ENCODE measurements at places on chromosomes 5 and 9.

GRCh38 chr5:157290981-157291711, 25.2 kb downstream of the CYFIP2 start:
- H3K4me1 ChIP-seq, result peaks cover 5% of the 10 kb centered on the region
- H3K36me3 ChIP-seq, result peaks cover 38% of the 10 kb centered on the region
- H3K4me3 ChIP-seq, result no peak overlapping the region
- peak overlapping the region; percentile 11 for H3K27ac ChIP-seq
- H3K27me3 ChIP-seq, result no peaks in the 10 kb centered on the region

DNA sequence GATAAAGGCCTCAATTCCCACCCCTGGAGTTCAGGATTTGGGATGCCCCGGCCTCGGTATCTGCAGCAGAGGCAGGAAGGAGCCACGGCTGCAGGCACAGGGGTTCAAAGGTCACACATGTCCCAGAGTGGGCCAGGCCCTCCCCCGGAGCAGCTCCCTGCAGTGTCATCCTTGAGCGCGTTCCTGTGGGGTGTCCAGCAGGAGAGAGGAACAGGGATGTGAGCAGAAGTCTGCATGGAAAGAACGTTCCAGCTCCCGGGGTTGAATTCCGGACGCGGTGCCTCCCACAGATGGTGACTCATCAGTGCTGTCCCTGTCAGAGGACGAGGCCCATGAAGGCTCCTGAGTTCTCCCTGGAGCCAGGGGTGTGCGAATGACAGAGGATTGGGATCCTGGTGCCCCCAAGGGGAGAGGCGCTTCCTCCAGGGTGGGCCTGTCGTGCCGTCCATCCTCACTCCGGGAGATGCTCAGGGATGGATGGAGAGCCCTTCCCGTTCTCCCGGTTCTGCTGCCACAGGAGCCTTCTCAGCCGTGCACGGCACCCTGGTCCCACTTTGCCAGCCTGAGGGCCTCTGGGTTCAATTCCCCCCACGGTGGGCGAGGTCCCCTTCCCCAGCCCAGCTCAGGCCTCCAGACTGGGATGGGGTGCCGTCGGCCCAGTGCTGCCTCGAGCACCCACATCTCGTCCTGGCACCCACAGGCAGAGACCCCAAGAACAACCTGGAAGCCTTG, 3.1 kb downstream of the LCN1 start:
- no peak overlapping the region for H3K27ac ChIP-seq
- no peaks in the 10 kb centered on the region for H3K27me3 ChIP-seq
- H3K4me3 ChIP-seq, result no peak overlapping the region

DNA sequence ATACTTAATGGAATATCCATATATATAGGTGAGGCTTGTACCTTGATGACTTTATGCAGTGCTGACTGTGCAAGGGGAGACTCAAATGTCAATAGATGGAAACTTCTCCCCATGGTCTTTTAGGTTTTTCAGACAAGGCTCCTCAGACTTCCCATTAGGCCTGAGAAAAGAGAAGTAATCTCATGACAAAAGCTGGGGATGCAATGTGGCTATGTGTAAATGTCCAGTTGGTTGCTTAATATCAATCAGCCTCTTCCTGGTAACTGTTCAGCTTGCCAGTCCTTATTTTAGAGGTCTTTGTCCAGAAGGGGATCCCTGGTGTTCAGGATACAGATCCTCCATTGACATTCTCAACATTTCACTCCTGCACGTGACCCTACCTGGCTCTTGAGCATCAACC, 621.1 kb upstream of the CDH18 start:
- H3K27ac ChIP-seq, result no peak overlapping the region
- H3K4me1 ChIP-seq, result peaks cover 14% of the 10 kb centered on the region
- H3K27me3 ChIP-seq, result no peaks in the 10 kb centered on the region
- H3K36me3 ChIP-seq, result no peaks in the 10 kb centered on the region
- DNase-seq, result no peak

DNA sequence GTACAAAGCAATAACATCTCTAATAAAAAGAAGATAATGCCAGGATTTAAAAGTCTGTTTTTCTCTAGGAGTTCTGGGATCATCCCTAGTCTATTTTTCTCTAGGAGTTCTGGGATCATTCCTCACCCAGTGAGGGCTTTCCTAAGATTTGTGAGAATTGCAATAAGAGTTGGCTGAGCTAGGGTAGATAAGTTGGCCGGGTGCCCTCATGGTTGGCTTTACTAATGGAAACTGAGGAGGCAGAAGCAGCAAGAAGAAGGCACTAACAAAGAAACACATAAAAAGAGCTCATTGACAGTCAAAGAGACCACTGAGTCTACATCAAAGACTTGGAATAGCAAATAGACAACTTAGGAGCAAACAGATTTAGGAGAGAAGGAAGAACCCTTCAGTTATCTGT, 4.2 kb downstream of the SLC1A3 start:
- peaks cover 15% of the 10 kb centered on the region for H3K36me3 ChIP-seq
- H3K4me3 ChIP-seq, result peak overlapping the region; percentile 5
- peaks cover 77% of the 10 kb centered on the region for H3K4me1 ChIP-seq
- no peaks in the 10 kb centered on the region for H3K27me3 ChIP-seq
- no peak overlapping the region for H3K27ac ChIP-seq

DNA sequence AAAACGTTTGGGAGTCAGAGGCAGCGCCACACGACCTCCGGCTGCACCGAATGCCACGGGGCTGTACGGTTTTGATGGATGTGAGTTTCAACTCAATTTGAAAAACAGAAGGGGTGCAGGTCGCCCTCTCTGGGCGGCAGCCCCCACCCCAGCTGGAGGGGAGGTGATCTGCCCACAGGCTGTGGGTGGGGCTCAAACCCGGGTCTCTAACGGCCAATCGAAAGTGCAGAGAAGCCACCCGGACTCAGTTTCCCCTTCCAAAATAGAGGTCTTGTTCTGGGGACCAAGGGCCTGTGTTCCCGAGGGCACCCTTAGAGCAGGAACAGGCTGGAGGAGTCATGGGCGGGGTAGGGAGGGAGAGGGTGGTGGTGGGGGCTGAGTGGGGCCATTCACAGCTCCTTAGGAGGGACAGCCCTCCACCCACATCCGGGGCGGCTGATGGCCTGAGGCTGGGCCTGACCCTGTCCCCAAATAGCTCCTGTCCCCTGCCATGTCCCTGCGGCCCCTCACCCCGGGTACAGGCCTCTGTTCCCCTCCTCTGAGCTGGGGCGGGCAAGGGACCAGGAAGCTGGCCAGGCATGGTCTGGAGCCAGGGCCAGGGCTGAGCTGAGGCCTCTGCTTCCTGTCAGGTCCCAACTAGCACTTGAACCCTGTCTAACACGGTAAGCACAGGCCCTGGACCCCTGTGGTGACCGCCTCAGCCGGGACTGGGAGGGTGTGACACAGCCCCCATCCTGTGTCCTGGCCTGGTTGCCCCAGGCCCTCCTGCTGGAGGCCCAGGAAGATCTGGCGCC, 22.6 kb upstream of the NOTCH1 start:
- no peak overlapping the region for H3K4me3 ChIP-seq
- peak overlapping the region; percentile 79 for H3K27ac ChIP-seq
- H3K4me1 ChIP-seq, result peaks cover 70% of the 10 kb centered on the region
- H3K27me3 ChIP-seq, result no peaks in the 10 kb centered on the region
- no peak for DNase-seq
- no peaks in the 10 kb centered on the region for H3K36me3 ChIP-seq

DNA sequence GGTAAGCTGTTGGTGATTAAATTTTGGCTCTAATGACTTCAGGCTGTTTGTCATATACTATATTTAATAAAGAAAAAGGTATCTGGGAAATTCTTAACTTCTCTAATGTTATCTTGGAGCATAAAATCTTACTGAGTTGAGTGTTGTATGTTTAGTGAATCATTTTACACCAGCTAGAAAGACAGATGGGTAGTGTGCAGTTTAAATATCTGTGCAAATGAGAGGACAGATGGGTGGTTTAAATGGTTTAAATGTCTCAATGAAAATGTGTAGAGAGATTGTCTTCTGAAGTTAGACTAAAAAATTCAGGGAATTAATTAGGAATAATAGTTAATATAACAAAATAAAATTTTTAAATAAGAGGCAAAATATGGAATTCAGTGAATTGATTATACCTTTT, 114.5 kb downstream of the FER start:
- no peak overlapping the region for H3K4me3 ChIP-seq
- peaks cover 2% of the 10 kb centered on the region for H3K4me1 ChIP-seq
- peaks cover 23% of the 10 kb centered on the region for H3K36me3 ChIP-seq
- no peak for DNase-seq

GRCh38 chr5:63822614-63823013, 139.6 kb downstream of the HTR1A start:
- H3K27ac ChIP-seq, result no peak overlapping the region
- peaks cover 15% of the 10 kb centered on the region for H3K4me1 ChIP-seq
- H3K4me3 ChIP-seq, result no peak overlapping the region

DNA sequence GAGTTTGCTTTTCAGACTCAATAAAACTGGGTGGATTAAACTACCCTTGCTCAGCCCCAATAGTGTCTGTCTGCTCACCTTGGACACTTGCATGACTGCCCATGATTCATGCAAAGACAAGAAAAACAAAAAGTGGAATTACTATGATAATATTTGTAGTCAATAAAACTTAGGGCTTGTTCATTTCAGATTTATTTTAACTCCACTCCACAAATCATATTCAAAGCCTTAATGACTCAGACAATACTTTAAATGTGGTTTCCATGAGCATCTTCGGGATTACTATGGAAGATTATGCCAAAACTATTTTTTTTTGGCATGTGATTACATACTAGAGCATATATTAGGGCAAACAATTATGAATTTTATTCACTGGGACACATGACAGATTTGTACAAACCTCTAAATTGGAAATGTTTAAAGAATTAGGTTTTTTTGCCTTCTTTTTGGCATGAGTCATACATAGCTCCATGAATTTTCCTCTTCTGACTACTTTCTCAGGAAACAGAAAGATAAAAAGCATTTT, 468.9 kb downstream of the ACTL7B start:
- H3K4me3 ChIP-seq, result no peak overlapping the region
- no peak overlapping the region for H3K27ac ChIP-seq

DNA sequence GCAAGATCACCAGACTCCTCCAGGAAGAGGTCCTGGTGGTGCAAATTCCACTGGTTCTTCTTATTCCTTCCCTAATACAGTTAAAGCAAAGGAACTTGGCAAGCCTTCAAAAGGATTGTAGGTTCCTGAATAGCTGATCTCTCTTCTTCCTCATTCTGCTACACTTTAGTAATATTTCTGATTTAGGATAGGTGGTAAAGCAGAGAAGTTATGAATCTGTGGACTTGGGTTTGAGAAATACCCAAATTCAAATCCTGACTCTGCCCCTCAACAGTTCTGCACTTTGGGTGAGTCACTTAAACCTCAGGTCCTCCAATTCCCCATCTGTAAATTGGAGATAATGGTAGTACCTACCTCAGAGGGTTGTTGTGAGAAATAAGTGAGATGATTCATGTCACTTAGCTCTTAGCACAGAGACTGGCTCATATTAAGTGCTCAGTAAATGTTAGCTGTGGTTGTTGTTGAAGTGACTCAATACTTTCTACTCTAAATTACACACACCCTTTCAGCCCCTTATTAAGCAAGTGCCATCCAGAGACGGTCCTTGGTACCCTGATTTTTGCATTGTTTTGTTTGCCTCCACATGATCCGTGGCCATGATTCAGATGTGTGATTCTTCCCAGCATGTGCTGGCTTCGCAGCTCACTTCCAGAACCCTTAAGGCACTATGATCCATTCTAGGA, 5.2 kb downstream of the SH3RF2 start:
- no peak for DNase-seq
- no peaks in the 10 kb centered on the region for H3K36me3 ChIP-seq
- H3K27ac ChIP-seq, result no peak overlapping the region
- H3K4me1 ChIP-seq, result peaks cover 38% of the 10 kb centered on the region
- H3K4me3 ChIP-seq, result no peak overlapping the region

DNA sequence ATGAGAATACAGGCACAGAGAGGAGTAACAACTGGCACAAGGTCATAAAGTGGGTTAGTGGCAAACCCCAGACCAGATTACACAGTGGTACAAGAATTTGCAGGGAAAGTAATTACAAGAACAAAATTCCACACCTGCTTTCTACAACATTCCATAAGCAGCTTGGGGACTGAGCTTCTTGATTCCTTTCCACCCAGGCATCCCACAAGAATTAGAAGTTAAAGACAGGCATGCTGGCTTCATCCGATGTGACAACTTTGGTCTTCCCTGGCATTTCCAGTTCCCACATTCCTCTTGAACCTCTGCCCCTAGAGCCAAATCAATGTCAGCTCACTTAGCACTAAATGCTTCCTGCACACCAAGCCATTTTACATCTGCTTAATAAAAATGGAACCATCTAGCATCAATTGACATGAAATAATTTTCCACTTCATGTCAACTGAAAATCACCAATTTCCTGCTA, 435.8 kb upstream of the PAPPA start:
- no peak overlapping the region for H3K27ac ChIP-seq
- no peaks in the 10 kb centered on the region for H3K27me3 ChIP-seq
- DNase-seq, result no peak
- H3K4me3 ChIP-seq, result no peak overlapping the region
- peaks cover 3% of the 10 kb centered on the region for H3K4me1 ChIP-seq

DNA sequence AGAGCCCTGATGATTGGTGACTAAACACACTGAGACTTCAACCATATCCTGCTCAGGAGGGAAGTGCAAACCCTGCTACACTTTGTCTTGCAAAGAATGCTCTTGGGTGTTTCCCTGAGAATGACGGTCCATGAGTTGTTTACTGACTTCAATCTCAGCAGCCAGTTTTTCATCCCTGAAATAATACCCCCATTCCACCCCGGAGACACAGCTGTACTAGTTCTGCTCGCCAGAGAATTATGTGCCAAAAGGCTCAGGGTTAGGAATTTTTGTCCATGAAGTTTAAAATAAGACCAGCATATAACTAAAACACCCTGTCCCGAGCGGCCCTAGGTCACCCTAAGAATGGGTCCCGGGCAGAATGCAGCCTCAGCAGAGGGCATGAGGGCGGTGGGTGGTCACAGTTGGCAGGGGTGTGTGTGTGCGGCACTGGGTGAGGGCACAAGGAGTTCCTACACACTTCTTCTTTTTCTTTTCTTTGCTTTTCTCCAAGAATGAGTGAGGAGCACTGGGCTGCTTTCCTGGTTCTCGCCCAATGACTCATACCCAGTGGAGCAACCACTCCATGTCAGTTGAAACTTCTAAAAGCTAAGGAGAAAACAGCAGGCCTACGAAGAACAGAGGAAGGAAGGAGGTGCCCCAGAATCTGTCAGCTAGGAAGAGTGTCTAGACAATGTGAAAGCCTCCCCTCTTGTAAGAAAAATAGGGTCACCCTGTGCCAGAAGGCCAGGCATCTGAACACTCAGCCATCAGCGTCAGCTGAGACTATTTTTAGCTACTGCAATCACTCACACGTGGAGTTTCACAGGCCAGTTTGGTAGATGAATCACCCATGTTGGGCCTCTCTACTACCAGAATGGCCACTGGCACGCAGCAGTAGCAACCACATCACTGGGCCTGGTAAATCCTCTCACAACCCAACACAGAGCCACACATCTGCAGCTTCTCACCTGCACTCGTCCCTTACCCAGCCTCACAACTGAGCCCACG, 105.9 kb downstream of the DPYSL3 start:
- H3K27ac ChIP-seq, result peak overlapping the region; percentile 63
- H3K36me3 ChIP-seq, result peaks cover 54% of the 10 kb centered on the region
- DNase-seq, result no peak
- no peaks in the 10 kb centered on the region for H3K27me3 ChIP-seq
- H3K4me1 ChIP-seq, result peaks cover 25% of the 10 kb centered on the region

All from mesothelial cell of epicardium (in vitro differentiated cells).